ENCODE measurements at places on chromosomes 2 and 18. TPM values are rescaled to one million over a fixed set of nuclear protein-coding genes. Genes with fewer than 3 reads are reported as not detected.

DNA sequence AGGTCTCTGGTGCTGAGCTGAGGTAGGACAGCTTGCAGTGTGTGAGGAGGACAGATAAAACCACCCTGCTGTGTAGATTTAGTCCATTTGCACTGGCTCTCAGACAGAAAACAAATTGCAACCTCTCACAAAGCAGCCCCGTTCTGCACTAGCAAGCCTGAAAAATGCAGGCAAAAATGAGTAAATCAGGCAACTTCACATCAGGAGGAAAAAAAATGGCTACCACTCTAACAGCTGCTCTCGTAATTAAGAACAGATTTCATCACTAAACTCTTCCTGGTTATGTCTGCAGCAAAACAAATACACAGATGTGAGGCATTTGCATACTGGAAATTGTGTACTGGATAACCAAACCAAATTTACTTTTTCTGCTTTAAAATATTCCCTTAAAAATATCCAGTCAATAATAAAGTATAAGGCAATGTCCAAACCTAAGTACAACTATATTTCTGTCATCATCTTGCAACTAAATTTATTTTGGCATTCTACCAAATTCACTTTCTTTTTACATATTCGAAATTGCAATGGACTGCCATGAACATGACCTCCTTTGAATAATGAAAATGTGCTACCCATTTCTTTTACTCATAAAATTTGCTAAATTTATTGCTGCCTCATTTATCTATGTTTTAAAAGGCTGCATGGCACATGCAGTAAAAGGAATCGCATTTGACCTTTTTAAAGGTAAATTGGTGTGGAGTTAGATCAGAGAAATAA lies 157.4 kb downstream of the AFF3 start:
- no peak overlapping the region for H3K4me3 ChIP-seq
- H3K27ac ChIP-seq: no peak overlapping the region
- DNase-seq: peak; percentile 16
- no peaks in the 10 kb centered on the region for H3K36me3 ChIP-seq

- DNase-seq: no peak
- H3K36me3 ChIP-seq: no peaks in the 10 kb centered on the region
- H3K27ac ChIP-seq: no peak overlapping the region
- no peak overlapping the region for H3K4me3 ChIP-seq
- H3K27me3 ChIP-seq: no peaks in the 10 kb centered on the region
Observed at GRCh38 chr2:240629619-240629967, 4.3 kb downstream of the GPR35 start.

GRCh38 chr2:47459021-47459420 lies 56.1 kb downstream of the MSH2 start:
- peaks cover 10% of the 10 kb centered on the region for H3K4me1 ChIP-seq
- no peak for DNase-seq

DNA sequence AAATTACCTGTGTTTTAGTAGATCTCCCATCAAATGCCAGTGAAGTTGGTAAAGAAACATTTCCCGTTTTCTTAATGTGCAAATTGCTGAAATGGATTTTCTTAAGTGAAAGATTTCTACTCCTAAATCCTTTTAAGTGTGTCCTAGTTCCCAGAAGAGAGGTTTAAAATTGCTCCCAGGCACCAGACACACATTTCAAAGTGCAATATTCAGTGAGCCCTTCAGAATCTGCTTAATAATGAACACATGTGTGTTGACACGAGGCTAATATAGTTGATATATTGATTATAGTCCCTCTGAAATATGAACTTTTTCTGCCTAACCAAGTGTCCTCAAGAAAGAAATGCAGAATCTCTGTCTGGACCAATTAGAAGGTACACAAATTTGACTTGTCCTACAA lies 861.7 kb upstream of the CNTNAP5 start:
- no peaks in the 10 kb centered on the region for H3K27me3 ChIP-seq
- no peak for DNase-seq
- H3K4me1 ChIP-seq: no peaks in the 10 kb centered on the region
- no peak overlapping the region for H3K27ac ChIP-seq
- no peak overlapping the region for H3K4me3 ChIP-seq

GRCh38 chr2:166170356-166170755 lies 42.5 kb upstream of the SCN1A start:
- DNase-seq: no peak
- no peak overlapping the region for H3K27ac ChIP-seq
- H3K4me3 ChIP-seq: no peak overlapping the region
- H3K27me3 ChIP-seq: no peaks in the 10 kb centered on the region
- H3K36me3 ChIP-seq: no peaks in the 10 kb centered on the region

- no peak overlapping the region for H3K27ac ChIP-seq
- H3K4me1 ChIP-seq: no peaks in the 10 kb centered on the region
- H3K27me3 ChIP-seq: no peaks in the 10 kb centered on the region
- no peak for DNase-seq
- no peak overlapping the region for H3K4me3 ChIP-seq
- H3K36me3 ChIP-seq: no peaks in the 10 kb centered on the region
Observed at GRCh38 chr2:233436191-233436581, 81.9 kb downstream of the DGKD start.

GRCh38 chr2:42928692-42929545 lies 136.5 kb upstream of the HAAO start:
- H3K27me3 ChIP-seq: no peaks in the 10 kb centered on the region
- H3K4me3 ChIP-seq: no peak overlapping the region
- peaks cover 53% of the 10 kb centered on the region for H3K4me1 ChIP-seq
- peak overlapping the region; percentile 21 for H3K27ac ChIP-seq

- H3K36me3 ChIP-seq: peaks cover 3% of the 10 kb centered on the region
- H3K27ac ChIP-seq: peak overlapping the region; percentile 97
- no peak for DNase-seq
- H3K4me3 ChIP-seq: no peak overlapping the region
Observed at GRCh38 chr2:84957771-84958134, 13.2 kb upstream of the KCMF1 start.

DNA sequence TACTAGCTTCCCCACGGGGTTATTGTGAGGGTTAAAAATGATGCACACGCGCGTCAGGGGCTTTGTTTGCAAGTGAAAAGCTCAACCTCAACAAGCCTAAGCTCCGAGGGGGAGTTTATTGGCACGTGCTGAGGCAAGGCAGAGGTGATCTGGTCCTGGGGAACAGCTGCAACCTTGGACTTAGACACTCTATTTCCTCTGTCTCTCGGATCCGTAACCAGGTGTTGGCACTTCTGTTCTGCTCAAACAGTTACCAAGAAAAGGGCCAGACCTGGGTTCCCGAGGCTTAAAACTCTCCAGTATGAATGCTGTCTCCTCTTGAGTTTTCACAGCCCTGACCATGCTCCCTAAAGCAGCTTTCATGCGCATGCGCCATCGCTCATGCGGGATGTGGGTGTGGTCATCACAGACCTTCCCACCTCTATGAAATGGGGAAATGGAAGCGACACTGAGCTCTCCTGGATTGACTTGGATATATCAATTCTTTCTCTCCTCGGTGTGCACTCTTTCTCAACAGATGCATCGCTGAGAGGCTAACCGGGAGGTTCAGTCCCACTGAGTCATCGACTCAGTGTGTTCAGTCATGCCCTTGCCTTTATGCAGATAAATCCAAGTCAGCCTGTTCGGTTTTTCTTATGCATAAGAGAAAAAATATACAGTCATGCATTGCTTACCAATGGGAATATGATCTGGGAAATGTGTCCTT lies 19.9 kb upstream of the RAB31 start:
- no peak overlapping the region for H3K27ac ChIP-seq
- no peaks in the 10 kb centered on the region for H3K36me3 ChIP-seq
- DNase-seq: no peak
- H3K4me1 ChIP-seq: no peaks in the 10 kb centered on the region
- H3K4me3 ChIP-seq: no peak overlapping the region

GRCh38 chr18:49784427-49785185 lies 28.7 kb downstream of the ACAA2 start:
- no peak for DNase-seq
- peaks cover 30% of the 10 kb centered on the region for H3K36me3 ChIP-seq
- H3K27ac ChIP-seq: no peak overlapping the region
- no peaks in the 10 kb centered on the region for H3K27me3 ChIP-seq
- H3K4me3 ChIP-seq: no peak overlapping the region

- no peaks in the 10 kb centered on the region for H3K27me3 ChIP-seq
- H3K27ac ChIP-seq: no peak overlapping the region
- DNase-seq: peak; percentile 37
- H3K4me3 ChIP-seq: no peak overlapping the region
- H3K36me3 ChIP-seq: no peaks in the 10 kb centered on the region
- no peaks in the 10 kb centered on the region for H3K4me1 ChIP-seq
Observed at GRCh38 chr2:239574434-239575156, 173.8 kb upstream of the HDAC4 start.

C1QL2 gene
- not detected for polyA plus RNA-seq

DYNAP gene
- not detected for polyA plus RNA-seq

RRM2 gene
- polyA plus RNA-seq: 61.3 TPM

ALPI gene
- polyA plus RNA-seq: not detected

SULT6B1 gene
- polyA plus RNA-seq: not detected

CYS1 gene
- 0.10 TPM for polyA plus RNA-seq

CFC1 gene
- 52.6 TPM for polyA plus RNA-seq

MYO1B gene
- polyA plus RNA-seq: 35.8 TPM

RASGRP3 gene
- 46.3 TPM for polyA plus RNA-seq

IAH1 gene
- 56.6 TPM for polyA plus RNA-seq

CHRNG gene
- polyA plus RNA-seq: 0.37 TPM

SULT1C4 gene
- 21.7 TPM for polyA plus RNA-seq
